ENCODE measurements at places on chromosomes 6 and 20. TPM values are rescaled to one million over a fixed set of nuclear protein-coding genes. Genes with fewer than 3 reads are reported as not detected.
A peak's percentile ranks its signal among the peaks of the same experiment; 100 is the strongest.

Gene E2F1
- 34.2 TPM for total RNA-seq

Gene ABHD16B
- not detected for total RNA-seq

Gene DHX35
- 17.8 TPM for total RNA-seq

Gene IRAK1BP1
- 6.1 TPM for total RNA-seq

Gene CCN6
- total RNA-seq: not detected

- no peak for DNase-seq
- no peak overlapping the region for H3K27ac ChIP-seq
- peaks cover 28% of the 10 kb centered on the region for H3K4me1 ChIP-seq
- no peaks in the 10 kb centered on the region for H3K27me3 ChIP-seq
Observed at GRCh38 chr6:84623956-84624680, 140.3 kb downstream of the TBX18 start.

GRCh38 chr6:121647905-121648304 is 212.5 kb downstream of the GJA1 start:
- H3K36me3 ChIP-seq: peaks cover 16% of the 10 kb centered on the region
- no peak overlapping the region for H3K4me3 ChIP-seq
- no peak for DNase-seq
- H3K4me1 ChIP-seq: peaks cover 11% of the 10 kb centered on the region
- no peak overlapping the region for H3K27ac ChIP-seq
- H3K27me3 ChIP-seq: no peaks in the 10 kb centered on the region

GRCh38 chr6:38813041-38813823 is 98.1 kb downstream of the DNAH8 start:
- H3K4me3 ChIP-seq: no peak overlapping the region
- H3K27ac ChIP-seq: no peak overlapping the region
- no peaks in the 10 kb centered on the region for H3K4me1 ChIP-seq
- H3K27me3 ChIP-seq: no peaks in the 10 kb centered on the region
- DNase-seq: no peak

GRCh38 chr6:14371530-14371929 is 254.0 kb downstream of the CD83 start:
- peaks cover 4% of the 10 kb centered on the region for H3K27me3 ChIP-seq
- no peak overlapping the region for H3K27ac ChIP-seq
- peaks cover 24% of the 10 kb centered on the region for H3K36me3 ChIP-seq

DNA sequence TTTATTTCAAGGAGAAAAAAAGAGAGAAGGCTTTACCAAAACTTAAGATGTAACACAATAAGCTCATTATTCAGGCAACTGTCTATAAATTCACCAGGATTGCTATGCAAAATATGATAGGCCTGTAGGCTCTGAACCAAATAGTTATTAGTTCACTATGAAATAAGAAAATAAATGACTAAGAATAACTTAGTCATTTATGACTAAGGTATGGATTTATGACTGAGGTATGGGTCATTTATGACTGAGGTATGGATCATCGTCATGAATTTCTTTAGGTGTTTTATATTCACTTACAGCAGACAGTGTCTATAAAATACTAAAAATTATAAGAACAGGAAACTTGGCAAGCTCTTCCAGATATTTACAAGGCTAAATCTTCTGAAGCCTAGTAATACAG is 52.1 kb upstream of the SNX9 start:
- no peak overlapping the region for H3K27ac ChIP-seq
- DNase-seq: no peak
- no peaks in the 10 kb centered on the region for H3K36me3 ChIP-seq
- H3K4me1 ChIP-seq: peaks cover 46% of the 10 kb centered on the region

DNA sequence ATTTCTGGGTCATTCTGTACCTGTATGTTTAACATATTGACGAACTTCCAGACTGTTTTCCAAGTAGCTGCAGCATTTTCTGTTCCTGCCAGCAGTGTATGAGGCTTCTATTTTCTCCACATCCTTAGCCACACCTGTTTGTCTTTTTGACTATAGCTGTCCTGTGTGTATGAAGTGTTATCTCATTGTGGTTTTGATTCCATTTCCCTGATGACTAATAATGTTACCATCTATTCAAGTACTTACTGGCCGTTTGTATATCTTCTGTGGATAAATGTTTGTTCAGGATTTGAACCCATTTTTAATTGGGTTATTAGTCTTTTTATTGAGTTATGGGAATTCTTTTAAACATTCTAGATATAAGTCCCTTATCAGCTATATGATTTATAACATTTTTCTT is 95.2 kb downstream of the JAG1 start:
- no peak overlapping the region for H3K4me3 ChIP-seq
- no peaks in the 10 kb centered on the region for H3K27me3 ChIP-seq
- DNase-seq: no peak
- H3K27ac ChIP-seq: no peak overlapping the region

- H3K4me3 ChIP-seq: no peak overlapping the region
- DNase-seq: no peak
- H3K27ac ChIP-seq: no peak overlapping the region
- no peaks in the 10 kb centered on the region for H3K27me3 ChIP-seq
- H3K36me3 ChIP-seq: peaks cover 17% of the 10 kb centered on the region
- H3K4me1 ChIP-seq: no peaks in the 10 kb centered on the region
Observed at GRCh38 chr20:49510562-49511122, 28.2 kb upstream of the KCNB1 start.

GRCh38 chr6:79353226-79353625 is 118.7 kb upstream of the HMGN3 start:
- no peak overlapping the region for H3K4me3 ChIP-seq
- no peak overlapping the region for H3K27ac ChIP-seq
- no peak for DNase-seq
- H3K36me3 ChIP-seq: peaks cover 13% of the 10 kb centered on the region
- H3K4me1 ChIP-seq: no peaks in the 10 kb centered on the region

DNA sequence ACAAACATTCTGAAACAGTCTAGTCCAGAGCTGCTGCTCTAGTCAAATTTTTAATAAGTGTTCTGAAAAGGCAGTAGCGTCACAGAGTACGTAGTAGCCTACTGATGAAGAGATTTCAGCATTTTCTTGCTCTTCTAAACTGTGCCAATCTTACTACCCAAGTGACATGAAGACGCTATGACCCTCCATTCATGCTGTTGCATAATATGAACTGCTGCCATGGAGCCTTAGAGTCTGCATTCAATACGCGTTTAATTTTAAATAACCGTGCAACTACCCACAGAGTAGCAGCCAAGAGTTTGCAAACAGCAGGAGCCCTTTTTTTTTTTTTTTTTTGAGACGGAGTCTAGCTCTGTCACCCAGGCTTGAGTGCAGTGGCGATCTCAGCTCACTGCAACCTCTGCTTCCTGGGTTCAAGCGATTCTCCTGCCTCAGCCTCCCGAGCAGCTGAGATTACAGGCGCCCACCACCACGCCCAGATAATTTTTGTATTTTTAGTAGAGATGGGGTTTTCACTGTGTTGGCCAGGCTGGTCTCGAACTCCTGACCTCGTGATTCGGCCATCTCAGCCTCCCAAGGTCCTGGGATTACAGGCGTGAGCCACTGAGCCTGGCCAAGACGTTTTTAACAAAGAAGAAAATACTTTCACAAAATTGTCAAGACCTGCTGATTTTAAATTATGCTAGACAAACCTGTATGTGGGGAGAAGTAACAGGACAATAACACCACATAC is 44.3 kb downstream of the EZR start:
- no peaks in the 10 kb centered on the region for H3K27me3 ChIP-seq
- H3K4me3 ChIP-seq: no peak overlapping the region
- peaks cover 19% of the 10 kb centered on the region for H3K4me1 ChIP-seq
- no peak overlapping the region for H3K27ac ChIP-seq
- no peak for DNase-seq
- H3K36me3 ChIP-seq: peaks cover 90% of the 10 kb centered on the region

GRCh38 chr6:20182926-20183521 is 29.2 kb downstream of the MBOAT1 start:
- H3K4me1 ChIP-seq: no peaks in the 10 kb centered on the region
- H3K36me3 ChIP-seq: peaks cover 29% of the 10 kb centered on the region
- H3K27me3 ChIP-seq: no peaks in the 10 kb centered on the region

GRCh38 chr20:5557123-5557522 is 193.1 kb upstream of the SHLD1 start:
- no peak overlapping the region for H3K4me3 ChIP-seq
- no peak overlapping the region for H3K27ac ChIP-seq
- DNase-seq: peak; percentile 69
- H3K36me3 ChIP-seq: peaks cover 14% of the 10 kb centered on the region
- H3K27me3 ChIP-seq: no peaks in the 10 kb centered on the region
- H3K4me1 ChIP-seq: peaks cover 8% of the 10 kb centered on the region

DNA sequence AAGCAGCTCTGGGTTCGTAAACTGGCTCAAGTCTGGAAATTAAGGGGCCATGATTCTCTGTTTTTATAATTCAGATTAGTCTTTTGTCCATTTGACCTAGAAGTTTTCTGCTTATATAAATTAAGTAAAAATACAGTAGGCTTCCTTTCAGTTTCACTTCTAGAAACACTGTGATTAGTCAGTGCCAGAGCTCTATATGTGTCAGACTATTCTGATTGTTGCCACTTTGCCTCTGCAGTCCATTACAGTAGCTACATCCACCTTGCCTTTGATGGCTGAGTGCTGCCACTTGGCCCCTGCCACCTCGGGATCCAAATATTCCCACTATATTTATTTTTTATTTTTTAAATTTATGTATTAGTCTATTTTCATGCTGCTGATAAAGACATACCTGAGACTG is 7.9 kb downstream of the ZC2HC1B start:
- peaks cover 17% of the 10 kb centered on the region for H3K36me3 ChIP-seq
- DNase-seq: no peak

GRCh38 chr6:127212376-127212775 is 54.3 kb upstream of the RNF146 start:
- no peak overlapping the region for H3K4me3 ChIP-seq
- no peaks in the 10 kb centered on the region for H3K27me3 ChIP-seq
- H3K4me1 ChIP-seq: 0 out of 2 replicates have a peak, but pooled peaks cover 2% of the 10 kb centered on the region
- DNase-seq: no peak

- H3K27ac ChIP-seq: no peak overlapping the region
- DNase-seq: no peak
- no peaks in the 10 kb centered on the region for H3K27me3 ChIP-seq
- H3K4me3 ChIP-seq: no peak overlapping the region
- peaks cover 7% of the 10 kb centered on the region for H3K36me3 ChIP-seq
- H3K4me1 ChIP-seq: peaks cover 7% of the 10 kb centered on the region
Observed at GRCh38 chr6:157814883-157815282, 8.2 kb upstream of the SNX9 start.

GRCh38 chr6:1916334-1917070 is 306.8 kb downstream of the FOXC1 start:
- H3K27ac ChIP-seq: no peak overlapping the region
- no peaks in the 10 kb centered on the region for H3K36me3 ChIP-seq
- H3K27me3 ChIP-seq: no peaks in the 10 kb centered on the region
- H3K4me1 ChIP-seq: peaks cover 40% of the 10 kb centered on the region

- H3K4me1 ChIP-seq: peaks cover 47% of the 10 kb centered on the region
- H3K4me3 ChIP-seq: no peak overlapping the region
- H3K27me3 ChIP-seq: peaks cover 6% of the 10 kb centered on the region
Observed at GRCh38 chr6:14818422-14818884, 427.4 kb upstream of the JARID2 start.

DNA sequence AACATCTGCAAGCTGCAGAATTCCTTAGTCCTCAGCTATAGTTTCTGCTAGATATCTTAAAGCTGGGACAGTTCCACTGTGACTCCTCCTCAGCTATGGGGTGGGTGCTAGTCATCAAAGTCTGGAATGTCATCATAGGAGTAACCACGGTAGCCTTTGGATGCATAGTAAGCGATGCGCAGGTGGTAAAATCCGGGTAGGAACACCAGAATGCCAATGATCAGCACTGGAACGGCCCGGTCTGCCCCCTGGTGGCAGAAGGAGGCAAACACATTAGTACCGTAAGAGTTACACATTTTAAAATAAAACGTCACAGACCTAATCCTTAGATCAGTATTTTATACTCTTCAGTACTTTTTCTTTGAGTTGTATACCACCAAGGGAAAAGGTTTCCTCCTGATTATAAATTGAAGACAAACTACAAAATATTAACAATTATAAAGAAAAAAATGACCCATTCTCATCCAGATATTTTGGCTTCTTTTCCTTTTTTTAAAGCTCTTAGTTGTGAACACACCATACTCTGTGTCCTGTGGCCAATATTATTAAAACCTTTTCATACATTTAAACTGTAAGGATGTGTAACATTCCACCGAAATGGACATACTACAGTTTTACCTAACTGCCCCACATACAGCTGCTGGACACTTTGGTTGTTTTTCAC is 18.9 kb downstream of the PCNA start:
- peaks cover 57% of the 10 kb centered on the region for H3K36me3 ChIP-seq
- no peak overlapping the region for H3K4me3 ChIP-seq
- H3K4me1 ChIP-seq: no peaks in the 10 kb centered on the region
- DNase-seq: peak; percentile 80
- no peaks in the 10 kb centered on the region for H3K27me3 ChIP-seq

DNA sequence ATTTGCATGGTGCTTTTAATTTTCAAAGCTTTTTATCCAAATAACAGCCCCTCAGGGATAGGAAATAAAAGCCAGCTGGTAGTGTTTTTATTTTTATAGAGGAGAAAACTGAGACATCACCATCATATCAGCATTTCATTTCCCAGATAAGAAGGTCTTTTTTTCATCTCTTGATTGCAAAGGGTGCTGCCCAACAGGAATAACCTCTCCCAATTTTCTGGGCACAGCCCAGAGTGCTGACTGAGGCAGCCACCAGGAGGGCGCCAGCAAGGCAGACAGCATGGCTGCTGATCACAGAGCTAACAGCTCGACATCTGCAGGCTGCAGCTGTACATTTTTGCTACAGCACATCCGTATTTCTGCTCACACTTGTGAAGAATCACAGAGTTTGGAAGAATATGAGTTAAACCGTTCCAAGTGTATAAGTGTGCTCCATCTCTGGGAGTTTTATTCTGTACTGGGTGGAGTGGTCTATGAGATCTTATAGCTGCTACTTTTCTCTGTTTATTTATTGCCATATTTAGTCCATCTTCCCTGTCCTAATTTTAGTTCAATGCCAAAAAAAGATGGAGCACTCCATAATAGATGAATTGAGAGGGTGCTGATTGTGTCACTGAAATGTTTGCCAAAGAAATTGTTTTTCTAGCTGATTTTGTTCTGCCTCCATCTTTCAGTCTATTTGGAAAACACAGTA is 85.5 kb upstream of the C20orf144 start:
- peaks cover 14% of the 10 kb centered on the region for H3K4me1 ChIP-seq
- DNase-seq: peak; percentile 24
- H3K27ac ChIP-seq: no peak overlapping the region
- H3K4me3 ChIP-seq: no peak overlapping the region

DNA sequence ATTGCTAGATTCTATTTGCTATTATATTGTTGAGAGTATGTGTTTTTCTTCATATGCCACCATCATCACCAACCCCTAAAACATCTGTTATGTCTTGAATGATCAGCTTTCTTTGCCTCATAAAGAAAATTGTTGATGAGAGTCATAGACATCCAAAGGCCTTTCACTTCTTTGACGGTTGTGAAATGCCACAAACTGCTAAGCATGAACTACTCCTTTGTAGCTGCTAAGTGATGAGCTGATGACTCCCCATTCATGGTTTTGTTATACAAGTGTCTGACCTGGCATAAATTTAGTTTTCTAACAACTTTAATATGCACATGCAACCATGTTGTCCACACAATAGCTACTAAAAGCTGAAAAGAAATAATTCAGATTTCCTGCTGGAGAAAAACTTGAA is 684 bp upstream of the MED23 start:
- DNase-seq: no peak
- no peak overlapping the region for H3K27ac ChIP-seq

Data from WTC11 (cell line).